Cortex of kidney (tissue), 1 donor: ENCODE measurements at places on chromosomes 1 and 21.

GRCh38 chr1:3204725-3205124 is 135.7 kb downstream of the PRDM16 start:
- no peak for DNase-seq

DNA sequence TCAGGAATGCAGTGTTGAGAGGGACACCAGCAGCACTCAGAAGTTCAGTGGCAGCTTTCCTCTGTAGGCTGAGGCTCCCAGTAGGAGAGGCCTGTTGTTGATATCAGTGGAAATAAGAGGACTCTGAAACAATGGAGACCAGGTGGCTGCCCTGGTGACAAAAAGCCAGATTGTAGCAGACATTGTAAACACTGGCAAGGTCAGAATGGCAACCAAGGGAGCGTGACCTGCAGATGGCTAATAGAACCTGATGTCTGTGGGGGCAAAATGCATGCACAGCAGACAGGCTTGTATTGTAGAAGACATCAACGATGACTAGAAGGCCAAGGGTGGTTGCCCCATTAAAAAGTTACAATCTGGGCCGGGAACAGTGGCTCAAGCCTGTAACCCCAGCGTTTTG is 53.1 kb upstream of the GPR37L1 start:
- DNase-seq: no peak

- DNase-seq: no peak
Observed at GRCh38 chr1:35642471-35642955, 1.2 kb upstream of the PSMB2 start.

- no peak for DNase-seq
Observed at GRCh38 chr1:201734786-201735185, 94.2 kb upstream of the IPO9 start.

DNA sequence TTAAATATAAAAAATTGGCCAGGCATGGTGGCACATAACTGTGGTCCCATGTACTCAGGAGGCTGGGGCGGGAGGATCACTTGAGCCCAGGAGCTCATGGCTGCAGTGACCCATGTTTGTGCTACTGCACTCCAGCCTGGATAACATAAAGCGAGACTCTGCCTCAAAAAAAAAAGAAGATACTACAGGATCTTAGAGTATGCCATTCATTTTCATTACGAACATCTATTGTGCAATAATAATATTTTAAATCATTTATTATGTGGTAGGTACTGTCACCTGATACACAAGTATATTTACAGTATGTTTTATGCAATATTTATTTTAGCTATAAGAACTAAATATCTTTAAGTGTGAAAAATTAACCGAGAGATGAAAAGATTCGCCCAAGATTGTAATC is 9.3 kb upstream of the GIPC2 start:
- no peak for DNase-seq

DNA sequence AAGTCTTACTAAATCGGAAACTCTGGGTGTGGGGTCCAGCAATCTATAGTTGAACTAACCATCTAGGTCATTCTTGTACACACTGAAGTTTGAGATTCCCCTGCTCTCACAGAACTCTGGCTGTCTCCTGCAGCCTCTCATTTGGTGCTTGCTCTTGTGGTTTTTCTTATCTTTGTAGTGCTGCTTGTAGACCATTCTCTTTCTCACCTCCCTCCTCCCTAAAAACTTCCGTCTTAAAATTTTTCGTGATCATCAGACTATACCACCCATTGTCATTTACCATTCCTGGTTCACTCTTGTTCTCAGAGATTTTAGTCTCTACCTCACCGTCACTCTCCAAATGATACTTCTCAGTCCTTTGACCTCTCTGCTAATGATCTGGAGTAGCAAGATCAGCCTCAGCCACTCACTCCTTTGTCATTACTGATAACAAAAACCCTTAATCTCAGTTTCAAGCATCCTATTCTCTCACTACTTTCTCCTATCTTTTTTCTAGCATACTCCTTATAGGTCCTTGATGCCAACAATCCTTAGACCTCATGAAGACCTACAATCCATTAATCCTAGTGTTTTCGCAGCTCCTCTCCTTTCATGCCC is 13.0 kb upstream of the EPHX4 start:
- DNase-seq: no peak

GRCh38 chr1:42990757-42991346 is 32.2 kb upstream of the SLC2A1 start:
- no peak for DNase-seq

GRCh38 chr21:35982717-35983116 is 77.6 kb downstream of the SETD4 start:
- DNase-seq: no peak

DNA sequence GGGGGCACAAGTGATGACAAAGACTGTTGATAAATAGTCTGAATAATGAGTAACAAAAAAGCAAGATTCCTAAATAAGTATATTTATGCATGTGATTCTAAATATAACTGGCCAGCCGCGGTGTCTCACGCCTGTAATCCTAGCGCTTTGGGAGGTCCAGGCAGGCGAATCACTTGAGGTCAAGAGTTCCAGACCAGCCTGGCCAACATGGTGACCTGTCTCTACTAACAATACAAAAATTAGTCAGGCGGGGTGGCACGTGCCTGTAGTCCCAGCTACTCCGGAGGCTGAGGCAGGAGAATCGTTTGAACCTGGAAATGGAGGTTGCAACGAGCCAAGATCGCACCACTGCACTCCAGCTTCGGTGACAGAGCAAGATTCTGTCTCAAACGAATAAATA is 161.5 kb downstream of the TOMM20 start:
- DNase-seq: no peak

DNA sequence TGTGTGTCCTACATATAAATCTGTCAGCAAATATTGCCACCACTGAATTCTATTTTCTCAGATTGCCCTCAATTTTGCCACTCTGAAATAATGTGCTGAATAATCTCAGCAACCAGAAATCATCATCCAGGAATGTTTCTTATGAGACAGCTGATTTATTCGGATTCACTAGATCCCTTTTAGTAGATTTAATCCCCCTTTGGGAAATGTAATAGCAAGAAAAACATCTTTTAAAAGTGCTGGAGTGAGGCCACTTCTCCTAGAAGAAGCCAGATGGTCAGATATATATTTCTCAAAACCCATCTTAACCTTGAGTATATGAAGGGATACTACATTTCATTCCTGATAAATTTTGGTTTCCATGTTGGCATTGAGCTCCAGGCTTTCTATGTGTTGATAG is 327.7 kb downstream of the SMYD3 start:
- DNase-seq: no peak

DNA sequence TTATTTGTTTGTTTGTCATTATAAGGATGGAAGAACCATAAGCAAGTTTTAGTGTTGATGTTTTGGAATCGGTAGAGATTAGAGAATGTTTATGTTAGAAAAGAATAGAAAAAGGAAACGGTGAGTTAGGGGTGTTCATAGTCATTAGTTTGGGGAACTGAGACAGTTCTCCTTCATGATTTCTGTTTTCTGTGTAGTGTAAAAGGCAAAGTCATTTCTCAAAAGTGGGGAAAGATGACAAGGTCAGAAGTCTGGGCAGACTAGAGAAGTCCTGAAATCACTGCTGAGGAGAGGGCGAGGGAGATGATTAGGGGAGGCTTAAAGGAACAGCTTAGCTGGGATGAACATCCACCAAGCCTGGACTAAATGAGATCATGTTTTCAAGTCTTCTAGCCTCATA is 498.9 kb downstream of the TTLL7 start:
- no peak for DNase-seq
